Upper lobe of left lung (tissue), 6 donors: ENCODE measurements at places on chromosomes 7 and 10.

DNA sequence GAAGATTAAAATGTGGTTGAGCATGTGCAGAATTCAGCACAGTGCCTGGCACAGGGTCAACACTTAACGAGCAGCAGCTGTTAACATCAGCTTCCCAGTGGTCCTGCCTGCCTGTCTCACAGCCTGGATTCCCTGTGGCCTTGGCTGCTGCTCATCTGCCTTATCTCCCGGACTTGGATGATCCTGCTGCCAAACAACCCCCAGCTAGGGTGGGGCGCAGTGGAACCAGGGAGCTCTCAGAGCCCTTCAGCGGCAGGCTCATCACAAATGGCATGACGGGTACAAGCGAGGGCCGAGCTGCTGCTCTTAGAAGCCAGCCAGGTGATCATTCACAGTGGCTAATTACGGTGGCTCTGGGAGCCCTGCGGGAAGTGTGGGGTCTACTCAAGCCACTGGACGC is 13.0 kb upstream of the SMARCD3 start:
- DNase-seq: no peak

DNA sequence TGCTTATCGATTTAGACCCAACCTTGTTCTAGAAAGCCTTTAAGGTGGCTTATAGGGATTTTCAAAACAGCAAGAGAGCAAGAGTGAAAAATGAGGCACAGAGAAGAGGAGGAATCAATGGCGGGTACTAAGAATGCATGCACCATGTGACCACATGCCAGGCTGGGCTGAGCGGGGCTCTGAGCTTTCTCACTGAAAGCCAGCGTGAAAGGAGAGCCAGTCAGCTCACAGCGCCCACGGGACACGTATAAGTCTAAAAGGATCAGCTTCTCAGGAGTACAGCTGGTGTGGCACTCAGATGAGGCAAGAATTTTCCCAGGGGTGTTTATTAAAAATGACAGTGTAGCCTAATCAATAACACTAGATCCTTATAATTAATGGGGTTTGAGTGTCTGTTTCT is 114.3 kb downstream of the SLIT1 start:
- DNase-seq: no peak

GRCh38 chr10:29658984-29659965 is 24.5 kb upstream of the SVIL start:
- no peak for DNase-seq

DNA sequence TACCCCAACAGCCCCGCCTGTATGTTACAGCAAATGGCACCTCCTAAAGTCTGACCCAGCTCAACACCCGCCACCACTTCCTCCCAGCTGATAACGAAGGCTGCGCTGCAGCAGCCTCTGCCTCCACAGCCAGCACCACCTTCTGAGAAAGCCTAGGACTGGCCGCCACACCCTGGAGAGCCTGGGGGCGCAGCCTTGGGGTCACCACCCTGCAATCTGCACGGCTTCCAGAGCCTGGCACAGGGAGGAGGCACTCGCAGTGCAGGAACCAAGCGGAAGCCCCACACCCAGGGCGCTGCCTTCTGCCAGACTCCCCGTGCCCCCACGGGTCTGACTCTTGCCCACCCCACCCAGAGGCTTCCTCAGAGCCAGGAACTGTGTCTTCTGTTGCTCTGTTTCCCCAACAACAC is 112.5 kb downstream of the MAD1L1 start:
- DNase-seq: no peak

DNA sequence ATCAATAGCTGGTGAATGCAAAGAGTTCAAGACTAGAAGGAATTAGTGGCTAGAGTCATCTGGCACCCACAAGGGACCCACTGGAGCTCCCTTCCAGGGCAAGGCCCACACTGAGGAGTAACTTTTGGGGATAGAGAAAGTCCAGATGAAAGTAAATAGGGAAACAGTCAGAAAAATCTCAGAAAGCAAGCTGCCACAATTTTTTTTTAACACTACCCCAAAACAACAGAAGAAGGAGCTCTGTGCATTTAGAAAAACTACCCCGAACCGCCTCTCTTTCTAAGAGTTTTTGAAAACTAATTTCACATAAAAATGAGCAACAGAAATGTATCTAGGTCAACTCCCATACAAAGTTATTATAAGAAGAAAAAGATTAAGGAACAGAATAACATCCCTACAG is 42.2 kb downstream of the AOAH start:
- no peak for DNase-seq

GRCh38 chr10:79981450-79982361 is 32.8 kb upstream of the SFTPD start:
- DNase-seq: peak; percentile 62

- DNase-seq: peak; percentile 32
Measured at GRCh38 chr10:6386346-6386745, 183.6 kb downstream of the PFKFB3 start.

DNA sequence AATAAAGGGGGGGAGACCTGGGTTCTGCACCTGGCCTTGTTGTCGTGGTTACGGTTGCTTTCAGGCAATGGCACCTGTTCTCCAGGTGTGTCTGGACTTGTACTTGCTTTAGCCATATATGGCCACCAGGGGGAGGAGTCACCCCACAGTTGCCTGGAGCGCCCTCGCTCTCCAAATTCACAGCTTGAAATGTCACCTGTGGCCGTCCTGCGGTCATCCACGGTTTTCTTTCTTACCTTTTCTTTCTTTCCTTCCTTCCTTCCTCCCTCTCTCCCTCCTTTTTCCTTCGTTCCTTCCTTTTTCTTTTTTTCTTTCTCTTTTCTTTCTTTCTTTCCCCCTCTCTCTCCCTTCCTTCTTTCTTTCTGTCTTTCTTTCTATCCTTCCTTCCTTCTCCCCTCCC is 157.2 kb upstream of the ZNF92 start:
- DNase-seq: no peak

DNA sequence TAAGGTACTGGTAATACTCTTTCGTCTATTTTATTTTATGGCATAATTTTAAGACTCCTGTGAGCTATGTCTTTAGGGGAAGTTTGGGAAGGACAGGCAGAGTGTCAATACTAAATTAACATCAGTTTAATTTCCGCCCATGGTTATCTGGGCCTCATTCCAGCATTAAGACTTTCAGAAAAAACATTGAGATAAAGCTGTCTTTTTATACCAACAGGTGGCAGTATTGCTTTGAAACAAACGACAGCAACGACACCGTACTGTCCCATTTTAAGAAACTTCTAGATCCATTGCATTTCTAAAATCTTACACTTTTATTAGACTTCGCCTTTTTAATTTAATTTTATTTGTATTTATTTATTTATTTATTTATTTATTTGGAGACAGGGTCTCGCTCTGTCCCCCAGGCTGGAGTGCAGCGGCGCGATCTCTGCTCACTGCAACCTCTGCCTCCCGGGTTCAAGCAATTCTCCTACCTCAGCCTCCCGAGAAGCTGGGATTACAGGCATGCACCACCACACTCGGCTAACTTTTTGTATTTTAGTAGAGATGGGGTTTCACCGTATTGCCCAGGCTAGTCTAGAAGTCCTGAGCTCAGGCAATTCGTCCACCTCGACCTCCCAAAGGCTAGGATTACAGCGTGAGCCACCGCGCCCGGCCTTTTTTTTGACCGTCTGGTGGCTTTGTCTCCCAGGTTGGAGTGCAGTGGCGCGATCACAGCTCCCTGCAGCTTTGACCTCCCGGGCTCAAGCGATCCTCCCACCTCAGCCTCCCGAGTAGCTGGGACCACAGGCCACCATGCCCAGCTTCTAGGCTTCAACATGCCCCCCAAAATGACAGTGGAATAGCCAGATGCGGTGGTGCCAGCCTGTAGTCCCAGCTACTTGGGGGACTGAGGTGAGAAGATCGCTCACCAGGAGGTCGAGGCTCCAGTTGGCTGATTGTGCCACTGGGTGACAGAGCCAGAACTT is 78.7 kb upstream of the C1GALT1 start:
- DNase-seq: no peak

GRCh38 chr10:71776481-71776925 is 3.2 kb upstream of the VSIR start:
- no peak for DNase-seq

DNA sequence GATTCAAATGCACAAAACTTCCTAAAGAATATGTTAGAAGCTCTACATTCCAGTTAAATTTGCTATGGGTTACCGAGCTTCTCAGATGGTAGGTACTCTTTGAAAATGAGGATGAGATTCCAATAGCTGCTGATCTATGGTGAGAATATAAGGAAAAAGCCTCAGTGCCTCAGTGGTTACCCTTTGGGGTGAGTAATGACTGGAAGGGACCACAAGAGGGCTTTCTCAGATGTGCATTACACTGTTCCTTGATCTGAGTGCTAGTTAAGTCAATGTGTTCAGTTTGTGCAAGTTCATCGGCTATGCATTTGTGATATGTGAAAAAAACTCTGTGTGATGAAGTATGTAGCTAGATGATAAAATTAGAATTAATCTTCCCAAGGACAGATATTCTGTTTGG is 3.5 kb downstream of the NRCAM start:
- no peak for DNase-seq

DNA sequence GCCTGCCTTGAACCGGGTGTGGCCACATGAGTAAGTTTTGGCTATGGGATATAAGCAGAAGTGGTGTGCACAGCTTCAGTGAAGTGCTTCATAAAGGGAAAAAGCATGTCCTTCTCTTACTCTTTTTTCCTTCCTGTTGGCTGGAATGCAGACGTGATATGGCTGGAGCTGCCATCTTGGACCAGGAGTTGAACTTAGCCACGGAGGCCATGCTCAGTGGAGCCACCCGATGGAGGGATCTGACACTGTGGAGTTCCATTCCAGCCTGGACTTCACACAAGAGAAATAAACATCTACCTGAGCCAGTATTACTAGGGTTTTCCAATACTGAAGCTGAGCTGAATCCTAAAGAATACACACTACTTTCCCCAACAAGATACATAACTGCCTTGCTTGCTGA is 52.3 kb downstream of the CCDC3 start:
- DNase-seq: no peak

GRCh38 chr7:425794-426188 is 93.9 kb downstream of the PDGFA start:
- no peak for DNase-seq

DNA sequence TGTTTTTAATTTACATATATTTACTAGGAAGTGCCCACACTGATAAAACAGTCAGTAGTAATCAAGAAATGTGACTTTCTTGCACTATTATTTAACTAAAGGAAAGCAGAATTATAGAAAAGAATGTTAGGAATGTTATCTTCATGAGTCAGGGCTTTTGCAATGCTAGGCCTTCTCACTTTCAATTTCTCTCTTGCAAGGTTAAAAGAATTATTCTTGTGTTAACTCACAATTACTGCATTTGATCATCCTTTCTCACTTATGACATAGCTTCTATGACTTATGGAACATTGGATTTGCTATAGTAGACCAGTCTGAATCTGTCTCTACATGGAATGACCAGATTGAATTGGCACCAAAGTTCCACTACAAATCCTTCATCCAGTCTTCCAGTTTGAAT is 192.4 kb downstream of the SDK1 start:
- DNase-seq: no peak

GRCh38 chr7:157674027-157674714 is 337.4 kb downstream of the DNAJB6 start:
- no peak for DNase-seq

GRCh38 chr10:116082206-116082605 is 190.8 kb downstream of the GFRA1 start:
- no peak for DNase-seq

DNA sequence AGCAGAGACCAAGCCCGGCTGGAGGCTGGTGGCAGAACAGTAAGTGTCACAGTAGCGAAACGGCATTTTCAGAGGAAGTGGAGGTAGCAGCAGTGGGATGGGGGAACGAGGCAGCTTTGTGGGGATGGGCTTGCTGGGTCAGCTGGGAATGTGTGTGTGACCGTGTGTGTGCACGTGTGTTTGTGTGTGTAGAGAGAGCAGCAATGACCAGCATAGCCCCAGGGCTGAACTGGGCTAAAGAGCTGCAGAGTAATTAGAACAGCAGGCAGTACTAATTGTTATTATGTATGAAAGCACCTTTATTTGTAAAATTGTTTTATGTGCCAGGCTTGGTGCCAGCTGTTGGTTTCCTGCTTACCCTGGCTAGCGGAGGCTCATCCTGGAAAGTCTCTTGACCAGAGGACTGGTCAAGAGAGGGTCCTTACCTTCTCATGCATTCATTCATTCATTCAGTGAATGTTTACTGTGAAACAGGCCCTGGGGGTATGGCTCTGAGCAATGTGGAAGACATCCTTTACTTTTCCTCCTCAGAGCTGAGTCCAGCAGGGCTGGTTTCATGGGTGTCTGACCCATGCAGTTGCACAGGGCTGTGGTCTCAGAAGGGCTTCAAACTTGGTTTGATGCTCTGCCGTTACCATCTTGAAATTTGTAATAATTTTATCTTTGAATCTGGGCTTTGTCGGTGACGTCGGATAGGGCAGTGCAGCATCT is 184.6 kb downstream of the SEC23IP start:
- DNase-seq: no peak

- no peak for DNase-seq
Measured at GRCh38 chr10:104081998-104082397, 3.7 kb downstream of the COL17A1 start.

DNA sequence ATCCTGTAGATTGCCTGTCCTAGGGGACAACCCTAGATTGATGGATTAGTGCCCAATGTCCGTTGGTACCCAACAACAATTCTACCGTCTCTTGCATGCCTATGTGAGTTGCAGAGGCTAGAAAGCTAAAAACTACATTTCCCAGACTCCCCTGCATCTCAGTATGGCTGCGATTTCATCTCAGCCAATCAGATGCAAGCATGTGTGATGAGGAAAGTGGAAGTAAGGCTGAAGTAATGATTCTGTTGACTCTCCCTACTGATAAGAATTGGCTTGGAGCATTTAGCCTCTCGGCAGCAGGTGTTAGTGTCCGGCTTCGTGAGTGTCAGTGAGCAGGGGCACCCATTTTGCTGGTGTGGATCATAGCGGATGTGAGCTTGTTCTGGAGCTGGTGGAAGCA is 171.9 kb downstream of the FGFR2 start:
- no peak for DNase-seq

DNA sequence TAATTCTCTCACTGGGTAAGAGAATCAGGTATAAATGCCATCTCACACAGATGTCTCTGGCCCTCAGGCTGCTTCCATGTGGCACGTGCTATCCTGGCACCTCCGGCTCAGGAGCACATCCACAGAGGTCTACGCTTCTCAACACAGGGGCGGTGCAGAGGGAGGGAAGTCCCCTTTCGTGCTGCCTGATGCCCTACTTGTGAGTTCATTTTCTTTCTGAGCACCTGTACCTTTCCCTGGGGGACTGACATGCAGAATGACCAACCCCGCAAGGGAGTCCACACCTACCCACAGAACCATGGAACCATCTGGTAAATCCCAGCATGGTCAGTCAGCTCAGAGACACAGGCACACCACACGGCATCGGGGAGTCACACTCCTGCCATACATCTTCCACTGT is 99.0 kb upstream of the SAMD8 start:
- DNase-seq: no peak

GRCh38 chr10:2436933-2437332 is 630.4 kb upstream of the PFKP start:
- peak; percentile 27 for DNase-seq
